Stimulated activated CD4-positive, alpha-beta T cell treated with anti-CD3 and anti-CD28 coated beads, Interleukin-1b, Interleukin-23, amount 100 ng/mL, for 24 hours (primary cell): ENCODE measurements at places on chromosomes 16 and 17.
A peak's percentile ranks its signal among the peaks of the same experiment; 100 is the strongest.

GRCh38 chr16:50694206-50694605 lies 800 bp downstream of the NOD2 start:
- no peak for DNase-seq

DNA sequence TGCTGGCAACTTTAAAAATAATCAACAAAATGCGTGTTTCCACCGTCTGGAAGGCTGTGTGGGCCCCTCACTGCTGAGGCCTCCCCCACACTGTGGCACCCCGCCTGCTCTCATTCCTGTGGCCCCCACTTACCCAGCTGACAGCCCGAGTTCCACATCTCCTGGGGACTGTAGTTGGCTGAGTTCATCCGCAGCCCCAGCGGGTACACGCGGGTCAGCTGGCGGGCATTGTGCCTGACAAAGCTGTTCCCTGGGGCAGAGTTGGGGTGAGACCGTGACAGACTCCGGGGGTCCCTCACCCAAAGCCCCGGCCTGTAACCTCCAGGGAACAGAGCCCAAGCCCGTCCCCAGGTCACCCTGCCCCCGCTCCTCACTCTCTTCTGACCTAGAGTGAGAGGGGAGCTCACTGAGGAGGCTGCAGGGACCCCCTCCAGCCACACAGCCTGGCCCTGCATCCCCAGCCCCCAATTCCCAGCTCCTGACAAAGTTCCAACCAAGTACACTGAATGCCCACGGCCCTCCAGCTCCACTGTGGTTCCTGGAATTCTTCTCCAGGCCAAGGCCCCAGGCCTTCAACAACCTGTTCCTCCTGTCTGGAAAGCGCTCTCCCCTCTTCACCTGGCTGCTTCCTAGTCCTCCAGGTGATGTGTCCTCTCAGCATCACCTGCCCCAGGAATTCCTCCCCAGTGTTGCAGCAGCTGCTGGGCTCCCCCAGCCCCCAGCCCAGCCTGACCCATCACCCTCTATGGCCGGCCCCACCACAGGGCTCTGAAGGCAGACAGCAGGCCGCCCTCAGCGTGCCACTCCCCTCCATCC lies 18.0 kb downstream of the PLCD3 start:
- no peak for DNase-seq

DNA sequence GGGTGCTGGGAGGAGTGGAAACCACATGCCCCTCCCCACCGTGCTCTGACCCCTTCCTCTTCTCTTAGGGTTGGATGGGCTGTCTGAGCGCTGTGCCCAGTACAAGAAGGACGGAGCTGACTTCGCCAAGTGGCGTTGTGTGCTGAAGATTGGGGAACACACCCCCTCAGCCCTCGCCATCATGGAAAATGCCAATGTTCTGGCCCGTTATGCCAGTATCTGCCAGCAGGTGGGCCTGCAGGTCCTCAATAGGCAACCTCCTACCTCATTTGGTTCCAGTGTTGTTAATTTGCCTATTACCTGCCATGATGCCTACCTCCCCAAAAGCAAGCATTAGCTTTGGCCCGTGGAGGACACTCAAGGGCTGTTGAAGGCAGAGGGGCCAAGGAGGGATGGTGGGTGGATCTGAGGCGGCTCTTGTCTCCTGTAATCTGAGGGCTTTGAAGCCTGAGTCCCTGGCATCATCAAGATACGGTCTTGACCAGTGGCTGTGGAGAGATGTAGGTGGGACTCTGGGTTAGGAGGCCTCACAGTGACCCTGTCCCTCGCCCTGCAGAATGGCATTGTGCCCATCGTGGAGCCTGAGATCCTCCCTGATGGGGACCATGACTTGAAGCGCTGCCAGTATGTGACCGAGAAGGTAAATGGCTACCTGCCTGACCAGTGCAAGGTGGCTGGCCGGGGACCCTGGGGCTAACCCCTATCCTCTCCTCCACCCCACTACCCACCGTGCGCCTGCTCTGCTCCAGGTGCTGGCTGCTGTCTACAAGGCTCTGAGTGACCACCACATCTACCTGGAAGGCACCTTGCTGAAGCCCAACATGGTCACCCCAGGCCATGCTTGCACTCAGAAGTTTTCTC lies 3.4 kb downstream of the ALDOA start:
- DNase-seq = no peak

DNA sequence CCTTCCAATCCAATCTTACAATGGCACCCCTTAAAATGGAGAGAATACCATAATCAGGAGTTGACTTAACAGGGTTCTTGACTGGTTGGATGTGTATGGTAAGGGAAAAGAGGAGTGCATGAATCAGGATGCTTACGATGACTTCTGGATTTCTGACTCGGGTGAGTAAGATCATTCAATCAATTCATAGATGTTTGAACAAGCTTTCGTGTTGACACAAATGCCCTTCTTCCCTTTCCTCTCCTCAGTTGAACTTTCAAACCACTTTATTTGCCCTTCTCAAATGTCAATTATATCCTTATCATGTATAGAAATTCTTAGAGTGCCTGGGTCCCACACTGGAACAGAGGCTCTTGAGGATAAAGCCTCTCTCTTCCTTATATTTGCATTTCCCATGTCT lies 25.9 kb downstream of the ABCC12 start:
- DNase-seq = no peak

GRCh38 chr17:31431852-31432658 lies 40.6 kb downstream of the RAB11FIP4 start:
- no peak for DNase-seq

GRCh38 chr17:79808763-79809529 lies 12.1 kb upstream of the CBX8 start:
- DNase-seq = no peak

GRCh38 chr16:84277244-84277823 lies 17.3 kb upstream of the WFDC1 start:
- peak; percentile 62 for DNase-seq

- DNase-seq = no peak
Observed at GRCh38 chr17:79396696-79397095, 214.2 kb downstream of the RBFOX3 start.
